Midbrain (tissue), 1 donor: ENCODE measurements at places on chromosomes 5 and 9.

DNA sequence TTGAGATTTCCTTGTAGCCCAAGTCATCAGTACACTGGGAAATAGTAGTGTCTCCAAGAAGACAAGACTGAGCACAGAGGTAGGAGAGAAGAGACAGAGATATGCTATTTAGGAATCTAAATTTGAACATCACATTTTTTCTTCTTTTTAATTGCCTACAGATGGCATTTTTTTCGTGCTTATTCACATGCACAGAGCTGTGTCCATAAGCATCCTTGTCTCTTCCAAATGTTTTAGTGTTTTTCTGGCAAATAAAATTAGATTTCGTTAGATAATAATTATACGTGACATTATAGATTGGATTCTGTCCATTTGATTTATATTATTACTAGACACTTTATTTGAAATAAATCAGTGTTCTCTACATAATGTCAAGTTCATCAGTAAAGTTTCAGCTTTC lies 80.9 kb downstream of the PRR16 start:
- DNase-seq: no peak

- no peak for DNase-seq
These were observed 50.3 kb downstream of the MTAP start for GRCh38 chr9:21852754-21853153.

- DNase-seq: no peak
These were observed 1075.9 kb downstream of the NR2F1-AS1 start for GRCh38 chr5:92505145-92505544.

DNA sequence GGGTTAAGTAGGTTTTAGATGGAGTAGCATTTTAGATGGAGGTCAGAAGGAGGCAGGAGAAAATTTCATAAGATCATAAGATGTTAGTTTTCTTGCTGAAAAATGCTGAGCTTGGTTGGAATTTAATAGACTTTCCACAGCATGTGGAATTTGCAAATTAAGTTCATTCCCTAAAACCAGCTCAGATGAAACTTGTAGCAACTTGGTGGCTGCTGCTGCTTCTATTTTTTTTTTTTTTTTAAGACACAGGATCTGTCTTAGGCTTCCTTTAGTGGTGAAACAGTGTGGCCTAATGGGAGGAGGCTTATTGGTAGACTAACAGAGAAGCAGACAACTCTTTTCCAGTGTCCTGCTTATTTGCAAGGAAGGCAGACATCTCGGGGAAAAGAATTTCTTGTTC lies 154.5 kb downstream of the AOPEP start:
- no peak for DNase-seq
